ENCODE measurements at places on chromosomes 2 and 18.

GRCh38 chr2:106664669-106665068 is 177.5 kb downstream of the CD8B2 start:
- DNase-seq, result no peak

GRCh38 chr2:230830428-230830827 is 34.3 kb upstream of the ITM2C start:
- DNase-seq, result no peak

DNA sequence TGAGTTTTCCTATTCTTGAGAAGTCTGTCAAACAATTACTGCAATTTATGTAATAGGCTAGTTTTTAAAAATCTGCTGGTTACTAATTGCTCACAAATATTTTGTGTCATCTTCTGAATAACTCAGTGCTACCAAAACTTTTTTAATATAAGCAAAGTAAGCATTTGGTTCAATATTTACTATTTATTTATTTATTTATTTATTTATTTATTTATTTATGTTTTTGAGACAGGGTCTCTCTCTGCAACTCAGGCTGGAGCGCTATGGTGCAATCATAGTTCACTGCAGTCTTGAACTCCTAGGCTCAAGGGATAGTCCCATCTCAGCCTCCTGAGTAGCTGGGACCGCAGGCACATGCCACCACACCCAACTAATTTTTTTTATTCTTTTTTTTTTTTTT is 60.4 kb upstream of the CDH20 start:
- no peak for DNase-seq

DNA sequence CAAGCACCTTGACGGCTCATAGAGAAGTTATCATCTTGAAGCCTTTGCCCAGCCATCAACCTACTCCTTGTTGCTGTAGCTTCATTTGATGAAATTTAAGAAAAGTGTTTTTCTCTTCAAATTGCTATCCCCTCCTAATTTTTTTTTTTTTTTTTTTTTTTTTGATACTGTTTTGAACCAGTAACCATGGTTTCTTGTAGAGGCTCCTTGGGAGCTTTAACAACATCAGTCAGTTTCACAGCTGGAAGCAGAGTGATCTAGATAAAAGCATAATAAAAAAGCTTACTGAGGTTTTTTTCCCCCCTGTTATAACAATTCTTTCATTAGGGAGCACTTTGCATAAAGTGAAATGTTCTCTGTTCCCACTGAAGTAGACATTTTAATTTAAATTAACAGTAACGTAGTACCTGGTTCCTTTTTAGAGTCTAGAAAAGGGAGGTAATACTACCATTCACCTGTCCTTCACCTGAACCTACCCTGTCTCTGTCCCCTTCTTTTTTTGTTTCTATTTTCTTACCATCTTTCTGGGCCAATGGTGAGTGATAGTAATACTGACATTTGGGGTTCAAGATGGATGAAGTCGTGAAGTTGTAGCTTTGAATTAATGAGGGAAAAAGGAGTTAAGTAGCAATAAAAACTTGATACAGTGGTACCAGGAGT is 101.5 kb downstream of the NCOA1 start:
- no peak for DNase-seq

DNA sequence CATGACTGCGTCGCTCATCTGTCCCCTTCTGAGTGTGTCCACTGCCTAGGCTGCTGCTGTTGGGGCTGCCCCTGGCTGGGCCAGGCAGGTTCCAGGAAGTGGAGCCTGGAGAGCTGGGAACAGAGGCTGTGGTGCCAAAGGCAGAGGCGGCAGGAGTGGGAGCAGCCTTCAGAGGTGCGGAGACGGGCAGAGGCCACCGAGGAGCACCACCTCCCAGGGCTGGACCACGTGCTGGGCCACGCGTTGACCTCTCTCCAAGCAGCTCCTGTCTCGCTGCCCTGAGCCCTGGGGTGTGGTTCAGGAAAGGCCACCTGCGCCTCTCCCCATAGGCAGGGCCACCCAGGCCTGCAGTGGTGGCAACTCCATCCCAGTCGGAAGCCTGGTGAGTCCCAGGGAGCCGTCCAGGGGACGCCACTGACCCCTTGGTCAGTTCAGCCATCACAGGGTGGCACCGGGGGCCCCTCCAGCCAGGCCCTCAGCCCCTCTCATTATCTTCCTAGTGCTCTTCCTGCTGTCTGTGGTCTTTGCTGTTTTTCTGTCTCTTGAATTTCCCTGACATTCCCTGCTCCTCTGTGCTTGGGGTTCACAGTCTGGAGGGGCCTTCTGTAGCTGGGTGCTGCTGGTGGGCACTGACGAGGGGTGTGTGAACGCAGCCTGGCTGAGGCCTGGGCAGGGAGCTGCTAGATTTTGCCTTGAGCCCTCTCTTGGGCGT is 122.8 kb upstream of the HS6ST1 start:
- no peak for DNase-seq

DNA sequence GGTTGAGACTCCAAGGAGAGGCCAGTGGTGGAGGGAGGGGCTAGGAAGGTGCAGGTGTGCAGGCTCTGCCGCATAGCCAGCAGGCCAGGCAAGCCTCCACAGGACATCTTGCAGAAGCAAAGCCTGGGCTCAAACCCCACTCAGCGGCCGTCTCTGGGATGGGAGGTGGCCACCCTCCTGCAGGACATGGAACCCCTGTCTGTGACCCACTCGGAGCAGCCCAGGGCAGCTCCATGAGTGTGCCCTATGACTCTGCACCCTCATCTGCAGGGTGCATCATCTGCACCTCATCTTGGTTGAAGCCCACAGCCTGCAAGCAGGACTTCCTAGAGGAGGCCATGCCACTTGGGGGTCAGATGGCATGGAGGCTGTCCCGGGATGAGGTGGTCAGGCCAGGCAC is 46.3 kb downstream of the GPC1 start:
- no peak for DNase-seq

DNA sequence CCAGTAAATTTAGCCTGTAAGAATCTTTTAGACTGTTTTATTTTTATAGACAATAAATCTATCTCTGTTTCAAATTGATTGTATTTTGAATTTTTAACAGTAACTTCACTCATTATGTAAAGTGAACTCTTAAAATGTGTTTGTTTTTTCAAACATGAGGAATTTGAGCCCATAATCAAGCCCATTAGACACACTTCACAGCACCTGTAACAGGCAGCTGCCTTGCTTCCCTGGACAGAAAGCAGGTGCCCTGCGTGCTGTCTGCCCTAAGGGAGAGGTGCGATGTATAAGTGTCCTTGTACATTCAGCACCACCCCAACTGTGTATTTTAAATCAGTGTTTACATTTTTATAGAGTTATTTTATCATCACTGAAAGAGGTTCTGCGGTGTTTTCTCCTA is 186.5 kb upstream of the TPO start:
- no peak for DNase-seq

DNA sequence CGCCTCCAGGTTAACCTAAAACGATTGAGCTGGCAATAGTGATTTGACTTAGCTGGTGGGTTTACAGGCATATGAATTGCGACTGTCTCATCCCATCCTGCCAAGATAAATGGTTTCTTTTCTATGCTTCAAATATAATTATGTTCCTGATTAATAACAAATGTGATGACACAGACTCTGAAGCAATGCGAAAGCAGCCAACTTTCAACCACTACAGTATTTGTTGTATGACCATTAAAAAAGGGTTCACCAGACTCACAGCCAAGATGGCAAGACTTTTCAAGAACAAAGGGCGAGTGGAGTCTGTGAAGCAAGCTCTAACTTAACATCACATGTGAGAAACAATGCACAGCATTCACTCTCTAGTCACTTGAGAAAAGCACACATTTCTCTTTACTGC is 186.6 kb downstream of the PID1 start:
- no peak for DNase-seq

- DNase-seq, result no peak
Measured at GRCh38 chr2:79369127-79369526, 143.7 kb upstream of the CTNNA2 start.

DNA sequence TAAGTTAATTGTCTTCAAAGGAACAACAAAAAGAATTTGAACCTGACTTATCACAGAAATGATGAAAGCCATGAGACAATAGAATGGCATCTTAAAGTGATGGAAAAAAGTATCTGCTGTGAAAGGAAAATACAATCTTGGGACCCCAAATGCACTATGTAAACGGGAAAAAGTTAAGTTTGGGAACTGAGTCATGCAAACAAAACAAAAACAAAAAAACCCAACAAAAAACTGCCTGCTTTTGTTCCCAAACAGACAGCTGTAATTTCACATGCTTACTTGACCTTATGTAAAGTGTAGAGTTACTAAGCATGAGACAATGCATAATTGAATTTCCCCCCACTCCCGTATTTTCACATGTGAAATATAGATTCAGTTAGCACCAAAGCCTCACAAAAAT is 122.1 kb upstream of the RBMS1 start:
- DNase-seq, result no peak

DNA sequence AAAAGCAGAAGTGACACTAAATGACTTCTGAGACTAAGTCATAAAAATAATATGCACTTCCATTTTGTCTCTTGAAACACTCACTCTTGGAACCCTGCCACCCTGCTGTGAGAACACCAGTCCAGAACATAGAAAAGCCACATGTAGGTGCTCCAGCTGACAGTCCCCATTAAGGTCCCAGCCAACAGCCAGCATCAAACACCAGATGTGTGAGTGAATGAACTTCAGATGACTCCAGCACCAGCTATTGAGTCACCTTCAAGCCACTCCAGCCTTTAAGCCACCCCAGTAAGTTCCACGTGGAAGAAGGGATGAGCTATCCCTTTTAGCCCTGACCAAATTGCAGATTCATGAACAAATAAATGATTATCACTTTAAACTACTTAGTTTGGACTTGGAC is 31.5 kb upstream of the LGALSL start:
- DNase-seq, result no peak

GRCh38 chr2:85255813-85256594 is 71.8 kb downstream of the TGOLN2 start:
- no peak for DNase-seq

All from activated CD8-positive, alpha-beta memory T cell treated with anti-CD3 and anti-CD28 coated beads for 4 hours (primary cell).